ENCODE measurements at places on chromosomes 16 and 17. TPM values are rescaled to one million over a fixed set of nuclear protein-coding genes. Genes with fewer than 3 reads are reported as not detected.

The KRTAP4-8 gene
- not detected for total RNA-seq

The CRISPLD2 gene
- 3.6 TPM for total RNA-seq

The NPIPA1 gene
- total RNA-seq = 79.7 TPM

The CLEC3A gene
- total RNA-seq = not detected

The C16orf96 gene
- 0.17 TPM for total RNA-seq

The ABCC12 gene
- total RNA-seq = 0.15 TPM

The CAMKK1 gene
- total RNA-seq = 8.6 TPM

Measured in smooth muscle cell of trachea (primary cell).